ENCODE measurements at places on chromosomes 7 and 10.
A peak's percentile ranks its signal among the peaks of the same experiment; 100 is the strongest.

DNA sequence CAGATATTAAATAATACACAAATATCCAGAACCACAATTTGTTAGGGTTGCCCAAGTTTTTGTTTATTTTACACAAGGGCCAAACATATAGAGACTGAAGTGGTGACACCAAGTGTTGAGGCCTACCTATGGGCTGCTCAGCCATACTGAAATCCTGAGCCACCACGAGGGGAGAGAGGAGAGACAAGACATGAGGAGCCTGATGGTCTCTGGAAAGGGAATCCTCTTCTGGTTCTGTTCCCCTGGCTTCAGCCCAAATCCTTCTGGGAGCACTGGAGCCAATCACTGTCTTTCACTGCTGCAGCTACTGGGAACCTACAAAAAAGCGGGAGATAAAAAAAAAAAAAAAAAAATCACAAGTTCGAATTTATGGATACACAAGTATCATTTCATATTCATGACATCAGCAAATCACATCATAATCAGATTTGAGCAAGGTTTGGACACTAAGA is 1.9 kb downstream of the SKIDA1 start:
- DNase-seq: no peak

DNA sequence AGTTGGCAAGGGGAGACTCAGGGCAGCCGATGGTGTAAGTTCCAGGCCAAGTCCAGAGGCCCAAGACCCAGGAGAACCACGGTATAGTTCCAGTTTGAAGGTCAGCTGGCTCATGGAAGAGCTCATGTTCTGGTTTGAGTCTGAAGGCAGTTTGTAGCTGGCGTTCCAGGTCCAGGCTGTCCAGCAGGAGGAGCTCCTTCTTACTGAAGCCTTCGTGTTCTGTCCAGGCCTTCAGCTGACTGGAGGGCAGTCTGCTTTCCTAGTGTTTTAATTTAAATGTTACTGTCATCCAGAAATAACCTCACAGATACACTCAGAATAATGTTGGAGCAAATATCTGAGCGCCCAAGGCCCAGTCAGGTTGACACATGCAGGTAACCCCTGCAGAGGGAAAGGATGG is 4.2 kb downstream of the SUN1 start:
- peak; percentile 48 for DNase-seq

DNA sequence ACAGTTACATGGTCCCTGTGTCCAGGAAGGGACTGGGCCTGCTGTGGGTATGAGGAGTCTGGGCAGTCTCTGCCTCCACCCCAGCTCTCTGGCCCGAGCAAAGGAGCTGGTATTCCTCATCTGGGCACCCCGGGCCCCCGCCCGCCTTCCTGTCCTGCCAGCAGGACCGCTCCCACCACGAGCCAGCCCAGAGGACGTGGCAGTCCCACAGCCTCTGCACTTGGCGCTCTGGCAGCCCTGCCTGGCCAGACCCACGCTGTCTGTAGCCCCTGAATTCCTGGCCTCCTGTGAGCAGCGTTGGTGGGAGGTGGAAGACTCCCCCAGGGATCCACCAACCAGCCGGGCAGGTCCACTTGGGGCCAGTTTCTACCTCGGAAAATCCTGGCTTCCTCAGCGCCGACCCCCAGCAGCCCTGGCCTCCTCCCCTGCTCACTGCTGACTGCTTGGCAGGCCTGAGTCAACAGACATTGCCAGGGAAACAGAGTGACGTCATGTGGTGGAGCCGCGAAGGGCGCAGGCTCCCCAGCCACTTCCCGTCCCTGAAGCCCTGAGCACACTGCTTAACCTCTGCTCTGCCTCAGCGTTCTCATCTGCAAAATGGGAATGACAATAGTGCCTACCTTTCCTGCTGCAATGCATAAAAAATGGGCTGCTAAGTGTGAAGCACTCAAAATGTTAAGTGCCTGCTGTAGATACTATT is 21.6 kb upstream of the LIMK1 start:
- peak; percentile 96 for DNase-seq

- peak; percentile 62 for DNase-seq
These were observed 73.3 kb downstream of the WIPF3 start for GRCh38 chr7:29879609-29880008.

DNA sequence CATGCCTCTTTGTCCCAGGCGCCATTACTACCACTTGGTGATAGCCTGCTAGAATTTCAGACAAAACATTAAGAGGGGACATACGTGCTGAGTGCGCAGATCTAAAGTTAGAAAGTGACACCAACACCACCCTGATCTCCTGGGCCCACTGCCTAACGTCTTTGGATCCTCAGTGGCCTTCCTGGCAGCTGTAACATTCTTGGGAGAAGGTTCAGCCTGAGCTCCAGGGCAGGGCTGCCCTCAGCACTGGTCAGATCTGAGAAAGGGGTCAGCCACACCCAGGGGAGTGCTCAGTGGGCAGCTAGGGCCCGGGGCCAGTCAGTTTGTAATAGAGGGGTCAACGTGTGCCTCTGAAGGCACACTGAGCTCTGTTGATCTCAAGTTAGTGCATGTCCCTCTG is 48.4 kb downstream of the ZCCHC24 start:
- no peak for DNase-seq

DNA sequence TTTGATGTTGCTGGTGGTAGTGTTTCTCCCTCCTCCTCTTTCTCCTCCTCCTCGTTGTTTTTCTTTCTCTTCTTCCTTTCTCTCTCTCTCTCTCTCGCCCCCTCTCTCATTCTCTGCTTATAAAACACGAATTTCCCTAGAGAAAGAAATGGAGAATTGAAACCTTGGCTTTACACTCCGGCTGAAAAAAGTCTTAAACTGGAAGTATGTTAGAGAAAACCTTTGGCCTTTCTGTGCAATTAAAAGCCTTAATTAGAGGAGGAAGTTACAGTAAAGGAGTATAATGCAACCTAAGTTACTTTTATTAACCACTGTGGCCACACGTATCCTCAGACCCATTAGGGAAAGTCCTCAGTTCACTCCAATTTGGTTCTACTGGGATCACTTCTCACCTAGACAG is 501.7 kb upstream of the SORCS1 start:
- DNase-seq: no peak

GRCh38 chr10:51321980-51322379 is 247.7 kb downstream of the PRKG1 start:
- DNase-seq: peak; percentile 55

DNA sequence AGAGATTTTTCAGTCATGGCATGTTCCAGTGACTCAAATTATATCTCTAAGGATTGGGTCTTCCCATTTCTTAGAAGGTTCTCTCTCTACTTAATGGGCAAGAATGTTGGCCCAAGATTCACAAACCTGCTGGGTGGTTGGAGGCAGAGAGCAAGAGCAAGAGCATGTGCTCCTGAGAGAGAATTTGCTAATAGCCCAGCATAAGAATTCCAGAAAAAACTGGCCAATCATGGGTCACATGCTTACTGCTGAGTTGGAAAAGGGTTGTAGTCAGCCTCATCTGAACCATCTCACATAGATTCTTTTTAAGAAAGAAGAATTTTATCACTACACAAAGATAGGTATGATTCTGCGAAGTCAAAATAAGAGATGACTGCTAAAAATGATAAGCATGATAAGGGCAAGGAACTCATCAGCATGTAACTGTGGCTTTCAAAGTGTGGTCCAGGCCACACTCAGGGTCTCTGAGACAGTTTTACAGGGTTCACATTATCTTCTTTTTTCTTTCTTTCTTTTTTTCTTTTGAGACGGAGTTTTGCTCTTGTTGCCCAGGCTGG is 8.2 kb upstream of the VCL start:
- no peak for DNase-seq

GRCh38 chr10:97356318-97356914 is 21.9 kb upstream of the FRAT2 start:
- peak; percentile 3 for DNase-seq

GRCh38 chr7:150322114-150322832 is 882 bp upstream of the LRRC61 start:
- DNase-seq: no peak

DNA sequence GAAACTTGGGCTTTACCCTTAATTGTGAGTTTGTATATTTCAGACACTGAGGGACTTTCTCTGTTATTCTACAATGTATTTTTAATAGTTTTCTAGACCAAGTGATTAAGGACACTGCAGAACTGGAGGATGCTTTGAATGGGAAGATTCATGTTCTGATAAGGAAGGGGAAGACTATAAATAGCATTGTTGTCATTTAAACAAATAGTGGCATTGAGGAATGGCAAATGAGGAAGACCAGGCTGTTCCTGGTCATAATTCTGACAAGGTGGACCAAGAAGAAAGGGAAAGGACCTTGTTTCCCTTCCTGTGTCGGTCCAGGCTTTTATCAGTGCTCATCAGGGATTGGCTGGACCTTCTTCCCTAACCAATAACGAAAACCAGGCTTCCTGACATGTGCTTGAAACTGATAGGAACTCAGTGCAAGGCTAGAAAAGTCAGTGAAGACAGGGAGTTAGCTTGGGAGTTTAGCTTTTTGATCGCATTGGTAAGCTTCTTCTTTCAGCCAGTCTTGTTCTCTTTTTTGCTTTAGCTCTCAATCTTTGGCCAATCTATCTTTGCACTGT is 116.2 kb downstream of the ITGA8 start:
- DNase-seq: no peak

GRCh38 chr7:92260248-92260781 is 14.5 kb downstream of the ANKIB1 start:
- DNase-seq: no peak

GRCh38 chr7:43652364-43652763 is 69.5 kb downstream of the STK17A start:
- DNase-seq: no peak

GRCh38 chr10:84522612-84523462 is 194.4 kb downstream of the CCSER2 start:
- peak; percentile 6 for DNase-seq

GRCh38 chr7:11332865-11333228 is 359.2 kb downstream of the PHF14 start:
- DNase-seq: no peak

DNA sequence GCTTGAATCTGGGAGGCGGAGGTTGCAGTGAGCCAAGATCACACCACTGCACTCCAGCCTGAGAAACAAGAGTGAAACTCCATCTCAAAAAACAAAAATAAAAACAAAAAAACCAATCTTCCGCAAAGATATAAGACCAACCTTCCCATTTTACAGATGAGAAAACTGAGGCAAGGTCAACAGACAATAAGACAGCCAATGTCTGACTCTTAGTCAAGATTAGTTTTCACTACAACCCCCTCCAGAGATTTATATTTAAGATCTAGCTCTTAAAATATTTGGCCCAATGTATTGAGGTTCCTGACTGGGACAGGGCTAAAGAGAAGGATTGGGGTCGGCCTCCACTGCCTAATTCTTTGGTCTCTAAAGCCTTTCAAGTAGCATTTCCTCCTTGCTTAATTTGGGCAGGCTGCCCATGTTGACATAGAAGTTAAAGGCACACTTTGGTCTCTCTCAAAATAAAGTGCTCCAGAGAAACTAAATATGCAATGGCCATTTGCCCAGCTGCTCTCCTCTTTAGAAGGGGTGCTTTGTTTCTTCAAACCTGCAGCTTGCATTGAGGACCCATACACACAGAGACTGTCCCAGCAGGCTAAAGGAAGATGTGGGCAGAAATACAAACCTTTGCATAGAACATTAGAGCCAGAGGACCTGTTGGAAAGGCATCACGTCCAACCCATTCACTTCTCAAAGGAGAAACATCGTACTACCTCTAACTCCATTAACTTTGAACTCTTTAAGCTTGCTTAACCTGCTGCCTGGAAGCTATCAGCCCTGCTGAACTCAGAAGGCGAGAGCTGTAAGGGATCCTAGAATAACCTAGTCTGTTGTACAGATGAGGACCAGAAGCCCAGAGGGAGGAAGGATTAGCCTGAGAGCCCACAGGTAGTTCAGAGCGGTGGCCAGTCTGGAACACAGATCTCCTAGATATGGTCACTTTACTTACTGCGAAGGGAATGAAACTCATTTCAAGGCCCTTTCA is 3.9 kb downstream of the TECTB start:
- DNase-seq: no peak

DNA sequence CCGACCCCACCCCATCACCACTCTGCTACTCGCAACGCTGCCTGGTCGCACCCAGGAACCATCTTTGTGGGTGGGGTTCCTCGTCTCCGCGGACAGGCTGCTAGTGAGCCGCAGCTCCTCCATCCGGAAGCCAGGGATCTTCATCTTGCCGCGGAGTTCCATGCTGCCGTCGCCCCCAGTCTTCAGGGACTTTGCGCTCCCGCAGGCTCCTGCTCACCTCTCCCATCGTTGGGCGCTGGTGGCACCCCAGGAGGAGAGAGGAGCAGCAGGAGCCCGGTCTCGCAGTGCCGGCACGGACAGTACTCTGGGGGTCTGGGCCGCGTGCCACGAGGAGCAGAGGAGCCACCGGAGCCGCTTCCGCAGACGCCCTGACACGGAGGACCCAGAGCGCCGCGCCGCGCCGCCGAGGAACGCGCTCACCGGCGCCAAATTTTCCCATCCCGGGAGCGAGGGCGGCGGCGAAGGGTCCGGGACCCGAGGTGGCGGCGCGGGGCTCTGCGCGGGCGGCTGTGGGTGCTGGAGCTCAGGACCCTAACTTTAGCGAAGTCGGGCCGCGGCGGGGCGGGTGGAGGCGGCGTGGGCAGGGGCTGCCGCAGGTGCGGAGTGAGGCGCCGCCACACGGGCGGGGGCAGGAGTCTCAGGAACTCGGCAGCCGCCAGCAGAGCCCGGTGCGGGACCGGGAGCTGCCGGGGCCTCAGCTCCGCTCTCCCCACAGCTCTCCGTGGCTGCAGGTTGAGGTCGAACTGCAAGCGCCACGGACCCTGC is 750.1 kb upstream of the SORCS1 start:
- no peak for DNase-seq

GRCh38 chr10:285216-285615 is 150.0 kb downstream of the ZMYND11 start:
- no peak for DNase-seq

GRCh38 chr10:113680190-113681111 is 739 bp downstream of the CASP7 start:
- peak; percentile 75 for DNase-seq

DNA sequence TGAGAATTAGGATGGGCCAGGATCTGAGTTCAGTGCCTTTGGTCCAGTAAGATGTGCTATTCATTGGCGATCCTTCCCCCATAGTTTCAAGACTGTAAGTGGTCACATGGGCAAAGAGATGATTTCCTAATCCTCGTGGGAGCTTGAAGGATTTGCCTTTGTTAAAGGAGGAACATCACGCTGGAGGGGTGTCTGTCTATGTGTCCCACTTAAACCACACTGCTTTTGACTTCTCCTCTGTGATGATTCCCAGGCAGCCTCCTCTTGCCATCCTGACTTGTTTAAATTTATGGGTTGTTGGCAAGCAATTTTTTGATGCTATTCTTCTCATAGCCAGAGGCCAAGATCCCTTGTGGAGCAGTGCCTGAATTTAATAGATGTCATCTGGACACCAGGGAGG is 154.0 kb downstream of the TCF7L2 start:
- no peak for DNase-seq

DNA sequence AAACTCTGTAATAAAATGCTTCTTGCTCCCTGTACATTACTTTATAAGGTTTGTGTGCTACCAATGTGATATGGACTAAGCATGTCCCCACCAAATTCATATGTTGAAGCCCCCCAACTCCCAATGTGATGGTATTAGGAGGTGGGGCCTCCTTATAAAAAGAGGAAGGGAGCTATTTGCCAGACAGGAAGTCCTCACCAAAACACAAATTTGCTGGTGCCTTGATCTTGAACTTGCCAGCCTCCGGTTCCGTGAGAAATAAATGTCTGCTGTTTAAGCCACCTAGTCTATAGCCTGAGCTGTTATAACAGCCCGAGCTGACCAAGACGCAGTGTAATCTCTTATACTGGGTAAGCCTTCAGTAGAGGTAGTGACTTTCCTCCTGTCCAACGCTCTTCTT is 114.5 kb downstream of the INHBA start:
- DNase-seq: no peak
